ENCODE measurements at places on chromosomes 16 and 17. TPM values are rescaled to one million over a fixed set of nuclear protein-coding genes. Genes with fewer than 3 reads are reported as not detected.

Gene CLEC3A
- polyA plus RNA-seq, result not detected

Gene TPSAB1
- not detected for polyA plus RNA-seq

Gene EVPLL
- not detected for polyA plus RNA-seq

Gene ARHGAP23
- 2.1 TPM for polyA plus RNA-seq

Gene GLTPD2
- polyA plus RNA-seq, result not detected

Gene C16orf86
- 1.4 TPM for polyA plus RNA-seq

Gene C16orf96
- 0.21 TPM for polyA plus RNA-seq

Gene SALL1
- polyA plus RNA-seq, result 0.22 TPM

Gene MYH1
- polyA plus RNA-seq, result not detected

Gene CACNG3
- not detected for polyA plus RNA-seq

Gene EPX
- polyA plus RNA-seq, result not detected

Gene TRAPPC2L
- 56.8 TPM for polyA plus RNA-seq

Gene HOXB13
- not detected for polyA plus RNA-seq

Gene CTF1
- polyA plus RNA-seq, result not detected
